ENCODE measurements at places on chromosomes 13 and 19. TPM values are rescaled to one million over a fixed set of nuclear protein-coding genes. Genes with fewer than 3 reads are reported as not detected.

- no peak for DNase-seq
Observed at GRCh38 chr13:24882665-24883064, 118.7 kb downstream of the RNF17 start.

- no peak for DNase-seq
Observed at GRCh38 chr19:56491399-56491798, 14.3 kb upstream of the ZNF667 start.

DNA sequence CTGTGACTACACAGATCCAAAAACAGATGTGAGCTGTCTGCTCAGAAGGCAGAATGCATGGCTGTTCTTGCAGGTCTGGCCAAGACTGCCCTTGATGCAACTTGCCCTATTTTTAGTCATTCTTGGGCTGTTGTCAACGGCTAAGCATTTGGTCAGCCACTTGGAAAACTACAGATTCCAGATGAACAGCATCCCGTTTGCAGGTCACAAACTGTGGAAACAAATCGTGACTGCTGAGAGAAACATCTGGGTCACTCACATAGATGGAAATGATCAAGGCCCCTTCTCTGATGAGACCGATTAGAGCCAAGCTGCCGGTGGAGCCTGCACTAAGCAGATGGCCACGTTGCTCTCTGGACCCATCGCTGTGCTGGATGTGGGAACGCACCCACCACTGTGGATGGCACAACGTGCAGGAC is 15.4 kb upstream of the METTL21C start:
- DNase-seq = no peak

GRCh38 chr13:29532821-29533220 is 62.7 kb downstream of the SLC7A1 start:
- DNase-seq = no peak

CA11 gene
- 1.7 TPM for total RNA-seq

ARHGAP33 gene
- total RNA-seq = 2.8 TPM

METTL21C gene
- total RNA-seq = not detected
